ENCODE measurements at places on chromosomes 5 and 9.

DNA sequence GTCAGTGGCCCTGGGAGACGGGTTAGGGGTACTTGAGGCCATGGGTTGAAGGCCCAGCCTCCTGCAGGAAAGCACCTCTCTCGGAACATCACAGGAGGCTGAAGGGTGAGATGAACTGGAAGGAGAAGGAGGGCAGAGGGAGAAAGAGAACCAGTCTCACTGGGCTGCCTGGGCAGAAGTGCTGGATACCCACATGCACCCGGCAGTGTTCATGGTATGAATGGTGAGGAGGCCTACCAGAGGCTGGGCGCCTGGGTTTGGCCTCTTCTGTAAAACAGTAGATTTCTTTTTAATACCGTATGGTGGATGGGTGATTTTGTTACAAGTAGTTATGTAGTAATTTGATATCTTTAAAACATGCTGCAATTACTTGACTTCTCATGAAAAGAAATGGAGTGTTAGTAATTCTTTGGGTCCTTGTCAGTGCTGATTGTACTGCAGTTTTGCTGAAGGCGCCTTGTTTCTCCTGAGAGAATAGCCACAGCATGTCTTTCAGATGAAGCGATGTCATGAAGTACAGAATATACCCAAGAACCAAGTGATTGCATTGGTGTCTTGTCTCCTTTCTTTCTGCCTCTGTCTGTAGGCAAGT is 258.6 kb downstream of the FANCC start:
- no peak for DNase-seq

- DNase-seq, result no peak
Measured at GRCh38 chr5:99025298-99026045, 96.7 kb upstream of the CHD1 start.

- DNase-seq, result no peak
Measured at GRCh38 chr5:88889189-88890069, 6.4 kb upstream of the MEF2C start.

DNA sequence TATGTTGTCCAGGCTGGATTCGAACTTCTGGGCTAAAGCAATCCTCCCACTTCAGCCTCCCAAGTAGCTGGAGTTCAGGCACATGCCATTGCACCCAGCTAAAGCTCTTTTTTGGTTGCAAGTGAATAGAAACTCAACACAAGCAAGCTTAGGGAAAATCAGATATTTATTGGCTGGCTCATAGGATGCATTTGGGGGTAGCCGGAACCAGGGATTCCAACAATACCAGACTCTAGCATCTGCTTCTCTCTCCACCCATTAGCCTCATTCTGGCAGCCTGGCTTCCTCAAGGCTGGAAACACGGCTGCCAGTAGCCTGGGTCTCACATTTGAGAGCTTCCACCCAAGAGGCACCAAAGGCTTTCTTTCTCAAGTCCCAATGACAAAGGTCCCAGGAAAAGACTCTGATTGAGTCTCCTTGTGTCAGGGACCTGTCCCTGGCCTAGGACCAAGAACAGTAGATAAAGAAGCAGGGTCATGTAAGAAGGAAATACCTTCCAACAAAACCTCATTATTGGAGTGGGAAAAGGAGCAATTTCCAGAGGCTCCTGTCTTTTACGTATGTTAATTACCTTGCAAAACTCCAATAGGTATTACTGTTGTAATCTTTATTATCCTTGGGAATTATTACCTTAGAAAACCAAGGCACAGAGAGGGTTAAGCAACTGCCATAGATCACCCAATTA is 23.0 kb upstream of the B4GALT1 start:
- DNase-seq, result no peak

DNA sequence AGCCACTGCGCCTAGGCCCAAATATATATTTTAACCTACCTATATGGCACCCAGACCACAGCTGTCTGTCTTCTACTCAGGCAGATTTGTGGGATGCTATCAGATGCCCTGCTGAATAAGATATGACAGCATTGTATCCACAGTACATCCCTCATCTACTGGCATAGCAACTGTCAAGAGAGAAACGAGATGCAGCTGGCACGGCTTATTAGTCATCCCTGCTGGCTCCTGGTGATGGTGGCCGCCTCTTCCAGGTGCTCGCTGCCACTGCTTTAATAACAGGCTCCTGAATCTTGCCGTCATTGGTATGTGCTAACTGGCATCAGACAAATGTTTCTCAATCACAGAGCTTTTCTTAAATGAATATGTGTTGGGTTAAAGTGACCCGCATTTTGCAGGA is 34.0 kb downstream of the B4GALT1 start:
- no peak for DNase-seq

DNA sequence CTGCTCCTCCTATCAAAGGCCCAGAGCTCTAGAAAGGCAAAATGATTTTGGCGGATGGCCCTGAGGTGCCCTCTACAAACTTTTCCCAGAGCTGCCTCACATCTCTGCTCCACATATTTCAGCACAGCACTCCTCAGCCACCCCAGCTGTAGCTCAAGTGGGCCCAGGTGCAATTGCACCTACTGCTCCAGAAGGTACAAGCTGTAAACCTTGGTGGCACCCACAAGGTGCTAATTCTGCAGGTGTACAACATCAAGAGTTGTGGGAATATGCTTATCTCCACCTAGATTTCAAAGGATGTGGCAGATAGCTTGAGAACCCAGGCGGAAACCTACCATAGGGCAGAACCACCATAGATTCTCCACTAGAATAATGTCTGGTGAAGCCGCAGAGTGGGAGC is 432.2 kb downstream of the TMEM232 start:
- no peak for DNase-seq

GRCh38 chr5:153937661-153938060 is 101.0 kb downstream of the FAM114A2 start:
- DNase-seq, result no peak

GRCh38 chr5:132112111-132112510 is 38.5 kb downstream of the CSF2 start:
- no peak for DNase-seq

- no peak for DNase-seq
Measured at GRCh38 chr9:114081441-114082016, 3.4 kb upstream of the AMBP start.

DNA sequence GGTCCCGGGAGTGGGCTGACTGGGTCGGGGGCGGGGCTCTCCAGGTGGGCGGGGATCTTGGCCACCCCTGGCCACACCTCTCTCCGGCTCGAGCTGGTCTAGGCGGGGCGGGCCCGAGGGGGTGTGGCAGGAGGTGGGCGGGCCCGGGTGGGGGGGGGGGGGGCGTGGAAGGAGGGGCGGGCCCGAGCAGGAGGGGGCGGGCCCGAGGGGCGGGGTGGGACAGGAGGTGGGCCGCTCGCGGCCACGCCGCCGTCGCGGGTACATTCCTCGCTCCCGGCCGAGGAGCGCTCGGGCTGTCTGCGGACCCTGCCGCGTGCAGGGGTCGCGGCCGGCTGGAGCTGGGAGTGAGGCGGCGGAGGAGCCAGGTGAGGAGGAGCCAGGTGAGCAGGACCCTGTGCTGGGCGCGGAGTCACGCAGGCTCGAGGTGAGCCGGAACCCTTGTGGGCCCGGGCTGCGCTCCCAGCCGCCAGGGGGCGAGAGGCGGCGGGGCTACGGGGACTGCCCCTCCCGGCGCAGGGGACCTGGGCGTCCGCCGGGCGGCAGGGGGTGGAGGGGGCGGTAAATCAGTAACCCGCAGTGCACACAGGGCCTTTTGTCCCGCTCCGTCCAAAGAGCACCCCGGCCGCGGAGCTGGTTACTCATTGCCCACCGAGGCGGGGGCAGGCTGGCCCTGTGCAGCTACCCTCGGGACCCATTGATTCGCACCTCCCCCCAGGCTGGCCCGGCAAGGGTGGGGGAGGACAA is at the start of gene FGFR4:
Gene FGFR4, plus strand, starts transcription at position 262 of the 744 bp plus-strand sequence. CDS start 2,688 bp downstream, outside the sequence.
- peak; percentile 56 for DNase-seq

- DNase-seq, result no peak
Measured at GRCh38 chr9:557601-558201, 283.8 kb upstream of the DMRT1 start.

- DNase-seq, result no peak
Measured at GRCh38 chr5:143442385-143442784, 38.9 kb upstream of the NR3C1 start.

DNA sequence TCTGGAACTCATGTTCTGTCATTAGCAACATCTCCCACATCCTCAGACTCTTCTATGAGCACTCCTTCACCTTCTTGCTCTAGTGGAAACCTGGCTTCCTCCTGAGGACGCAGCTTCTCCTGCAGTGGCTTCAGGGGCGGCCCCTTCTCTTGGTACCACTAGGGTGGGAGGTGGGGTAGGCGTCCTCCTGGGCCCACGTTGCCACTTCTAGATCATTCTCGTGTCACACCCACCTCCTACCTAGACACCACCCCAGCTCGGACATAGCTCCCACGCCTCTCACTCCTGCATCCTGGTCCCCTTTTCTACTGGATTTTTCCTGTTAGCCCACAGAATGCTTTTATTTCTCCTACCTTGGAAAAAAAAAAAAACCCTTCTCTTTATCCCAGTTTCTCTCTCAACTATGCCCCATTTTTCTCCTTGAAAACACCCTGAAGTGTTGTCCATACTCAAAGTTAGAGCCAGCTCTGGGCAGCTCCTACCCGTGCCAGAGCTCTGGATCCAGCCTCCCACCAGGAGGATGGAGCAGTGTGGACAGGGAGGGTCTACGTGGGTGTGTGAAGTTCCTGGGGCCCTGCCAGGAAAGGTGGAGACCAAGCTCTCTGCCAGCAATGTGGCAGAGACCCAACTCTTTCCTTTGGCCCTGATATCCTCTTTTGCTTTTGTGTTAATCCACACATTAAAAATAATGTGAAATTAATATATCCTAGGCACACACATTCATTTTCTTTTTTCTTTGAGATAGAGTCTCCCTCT is 179.2 kb downstream of the HSPA4 start:
- no peak for DNase-seq

DNA sequence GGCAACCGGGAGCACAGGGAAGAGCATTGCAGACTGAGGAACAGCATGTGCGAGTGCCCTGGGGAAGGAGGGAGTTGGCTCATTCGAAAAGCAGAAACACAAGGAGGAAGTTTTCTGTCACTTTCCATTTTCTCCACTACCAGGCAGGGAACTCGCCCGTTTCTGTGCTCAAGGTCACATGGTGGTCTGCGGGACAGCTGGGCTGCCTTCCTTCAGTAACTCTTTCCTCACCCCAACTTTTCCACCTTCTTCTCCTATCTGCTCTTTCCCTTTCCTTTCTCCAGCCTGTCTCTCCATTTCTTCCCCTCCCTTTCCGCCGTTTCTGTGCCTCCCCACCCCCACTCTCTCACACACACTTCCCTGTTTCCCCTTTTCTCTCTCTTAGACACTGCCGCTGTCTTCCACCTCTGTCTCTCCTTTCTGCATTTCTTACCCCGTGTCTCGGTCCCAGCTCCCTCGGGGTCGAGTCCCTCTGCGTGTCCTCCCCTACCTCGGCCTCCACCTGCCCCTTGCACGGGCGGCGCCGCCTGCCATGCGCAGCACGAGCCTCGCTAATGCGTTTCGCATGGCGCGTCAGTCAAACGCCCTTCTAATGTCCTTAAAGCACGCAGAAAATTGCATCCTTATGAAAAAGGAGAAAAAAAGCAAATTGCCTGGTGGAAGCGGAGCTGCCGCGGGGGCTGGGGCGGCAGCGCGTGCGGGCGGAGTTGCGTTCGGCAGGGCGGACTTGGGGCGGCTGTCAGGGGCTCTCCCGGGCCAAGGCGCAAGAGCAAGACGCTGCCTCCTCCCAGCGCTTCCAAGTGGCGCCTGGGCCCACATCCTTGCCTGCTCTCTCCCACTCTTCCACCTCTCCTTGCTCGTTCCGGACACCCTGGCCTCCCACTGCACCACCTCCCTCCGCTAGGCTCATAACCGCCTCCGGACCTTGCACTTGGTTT is 9.5 kb downstream of the BARX1 start:
- DNase-seq, result no peak

DNA sequence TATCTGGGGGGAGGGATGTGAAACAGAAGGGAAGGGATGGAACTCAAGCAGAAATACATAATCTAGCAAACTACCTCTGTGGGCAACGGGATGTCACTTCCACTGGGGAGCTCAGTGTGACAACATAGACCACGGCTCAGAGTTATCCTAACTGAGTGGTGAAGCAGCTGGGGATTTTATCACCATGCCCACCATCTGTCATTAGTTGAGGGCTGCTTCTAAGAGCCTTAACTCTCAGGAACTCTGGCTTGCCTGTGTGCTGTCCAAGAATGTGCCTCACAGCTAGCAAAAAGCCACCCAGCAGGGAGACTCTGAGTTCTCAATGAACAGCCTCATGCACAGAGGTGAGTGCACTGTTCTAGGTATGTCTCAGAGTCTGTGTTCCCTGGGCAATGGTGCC is 90.6 kb upstream of the CXCL14 start:
- DNase-seq, result no peak

- DNase-seq, result no peak
Measured at GRCh38 chr9:121753802-121754654, 102.6 kb downstream of the DAB2IP start.

DNA sequence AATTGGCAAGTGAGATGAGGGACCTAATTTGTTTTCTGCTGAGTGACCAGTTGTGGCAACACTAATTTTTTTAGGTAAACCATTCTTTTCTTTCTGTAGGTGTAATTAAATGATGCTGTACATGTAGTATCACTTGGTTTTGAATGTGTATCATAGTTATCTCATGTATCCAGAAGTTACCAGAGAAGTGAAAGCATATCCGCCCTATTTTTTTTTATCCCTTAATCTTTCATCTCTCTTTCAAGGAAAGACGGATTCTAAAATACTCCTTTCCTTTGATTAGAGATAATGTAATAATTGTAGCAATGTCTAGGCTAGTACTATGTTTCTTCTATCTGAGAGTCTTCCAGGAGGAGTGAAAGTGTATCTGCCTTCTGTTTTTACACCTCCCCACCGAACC is 7.1 kb downstream of the KDM3B start:
- no peak for DNase-seq

- DNase-seq, result no peak
Measured at GRCh38 chr9:114467226-114467750, 38.0 kb downstream of the WHRN start.

DNA sequence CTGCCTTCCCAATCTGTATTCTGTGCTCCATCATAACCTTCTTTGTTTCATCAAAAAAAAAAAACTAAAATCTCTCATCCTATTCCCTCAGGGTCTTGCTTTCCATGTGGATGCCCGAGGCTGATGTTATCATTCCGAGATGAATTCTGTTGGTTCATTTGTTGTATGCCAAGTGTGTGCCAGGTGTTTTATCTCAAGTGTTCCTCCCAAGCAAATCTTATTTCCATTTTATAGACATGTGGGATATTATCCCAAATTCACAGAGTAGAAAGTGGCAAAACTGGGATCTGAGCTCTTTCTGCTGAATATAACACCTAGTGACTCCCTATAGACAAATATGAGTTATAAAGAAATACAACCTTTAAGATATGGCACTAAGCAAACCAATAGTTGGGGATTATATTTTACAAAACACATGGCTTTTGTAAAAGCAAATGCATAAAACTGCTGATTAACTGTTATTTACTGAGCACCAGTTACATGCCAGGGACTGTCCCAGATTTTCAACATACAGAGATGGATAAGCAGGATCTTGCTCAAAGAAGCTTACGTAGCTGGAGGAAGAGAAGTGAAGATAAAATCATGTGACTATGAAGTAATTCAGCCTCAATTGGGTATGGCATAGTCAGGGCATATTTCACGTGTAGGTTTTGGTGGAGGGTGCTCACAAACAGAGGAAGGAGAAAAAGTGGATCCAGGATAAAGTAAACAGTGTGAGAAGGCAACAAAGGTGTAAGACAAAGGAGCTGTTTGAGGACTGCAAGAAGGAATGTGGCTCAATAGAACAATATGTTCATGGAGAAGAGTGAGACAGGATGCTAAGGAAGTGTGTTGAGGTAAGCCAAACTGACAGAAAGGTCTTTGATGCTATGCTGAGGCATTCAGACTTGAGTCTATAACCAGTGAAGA is 143.3 kb upstream of the ADAMTSL1 start:
- DNase-seq, result no peak
